ENCODE measurements at places on chromosomes 12 and 14.

DNA sequence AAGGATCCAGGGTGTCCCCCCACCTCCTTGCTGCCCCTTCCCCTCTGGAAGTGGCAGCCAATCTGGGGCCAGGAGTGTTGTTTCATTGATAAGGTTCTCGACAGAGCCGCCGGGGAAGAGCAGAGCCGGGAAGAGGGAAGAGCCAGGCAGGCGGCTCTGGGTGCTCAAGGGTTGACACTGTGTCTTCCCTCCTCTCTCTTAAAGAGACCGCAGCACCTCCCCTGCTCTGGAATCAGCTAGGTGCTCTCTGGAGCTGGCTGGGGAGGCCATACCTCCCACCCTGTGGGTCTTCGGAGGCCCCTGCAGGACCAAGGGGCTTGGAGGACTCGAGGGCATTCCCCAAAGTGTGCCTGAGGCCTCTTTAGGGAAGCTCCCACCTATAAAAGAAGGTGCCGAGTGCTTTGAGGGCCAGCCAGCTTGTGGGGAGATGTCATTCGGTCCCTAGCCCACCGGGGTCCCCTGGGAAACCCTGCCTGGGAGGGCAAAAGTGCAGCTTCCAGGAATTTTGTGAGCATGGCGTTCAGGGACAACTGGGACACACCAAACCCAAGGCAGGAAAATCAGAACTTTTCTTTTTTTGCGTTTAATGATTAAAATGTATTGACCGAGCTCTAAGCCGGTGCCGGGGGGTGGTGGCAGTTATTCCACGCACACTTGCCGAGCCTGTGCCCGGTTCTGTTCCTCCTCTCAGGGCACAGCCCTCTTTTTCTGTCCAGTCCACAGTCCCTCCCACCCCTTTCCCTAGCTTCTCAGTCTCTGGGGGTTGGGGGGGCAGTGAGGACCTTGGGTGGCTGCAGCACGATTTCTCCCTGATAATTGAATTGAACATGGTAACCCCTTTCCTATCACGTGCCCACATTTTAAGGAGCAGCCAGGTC lies 3.0 kb downstream of the SETD1B start:
- peak; percentile 64 for DNase-seq

- no peak for DNase-seq
These were observed 12.9 kb upstream of the NOPCHAP1 start for GRCh38 chr12:104973250-104973649.

DNA sequence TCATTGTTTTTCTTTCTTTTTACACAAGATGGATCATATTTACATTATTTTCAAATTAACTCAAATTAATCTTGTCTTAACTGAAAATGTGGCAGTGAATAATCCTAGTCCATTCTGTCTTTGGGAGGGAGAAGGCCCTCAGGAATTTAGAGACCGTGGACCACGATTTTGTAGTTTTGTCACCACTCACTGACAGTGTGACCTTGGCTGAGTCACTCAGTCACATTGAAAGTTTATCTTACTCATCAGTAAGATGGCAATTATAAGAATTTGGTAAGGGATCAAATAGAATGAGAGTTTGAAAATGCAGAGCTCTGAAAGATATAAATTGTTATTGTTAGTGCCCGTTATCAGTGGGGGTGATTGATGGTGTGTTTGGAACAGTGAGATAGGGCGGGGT lies 16.4 kb downstream of the FOXJ2 start:
- DNase-seq, result no peak

DNA sequence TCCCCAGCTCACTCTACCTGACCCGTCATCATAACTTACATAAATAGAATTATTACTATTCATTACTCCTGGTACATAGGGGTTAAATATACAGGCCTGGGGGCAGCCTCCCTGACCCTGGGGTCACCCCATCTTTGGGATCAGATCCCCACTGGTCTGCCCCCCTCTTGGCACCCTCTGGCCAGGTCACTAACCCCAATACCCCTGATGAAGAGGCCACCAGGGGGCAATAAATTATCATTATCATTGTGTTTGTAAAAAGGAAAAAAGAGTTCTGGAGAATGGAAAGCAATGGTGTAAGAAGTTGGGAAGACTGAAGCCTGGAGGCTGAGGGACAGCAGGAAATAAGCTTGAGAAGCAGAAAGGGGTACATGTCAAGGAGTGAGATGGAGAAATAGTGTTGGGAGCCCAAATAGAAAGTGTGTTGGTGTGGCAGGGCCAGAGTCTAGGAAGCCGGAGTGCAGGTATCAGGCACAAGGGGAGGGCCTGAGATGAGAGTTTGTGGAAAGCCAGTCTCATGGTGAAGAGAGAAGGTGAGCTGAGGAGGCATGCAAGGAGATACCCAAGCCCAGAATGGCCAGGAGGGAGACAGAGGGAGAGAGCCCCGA lies 6.1 kb upstream of the AAAS start:
- DNase-seq, result no peak

- DNase-seq, result no peak
These were observed 2.0 kb upstream of the PPP1CC start for GRCh38 chr12:110744601-110745264.

- DNase-seq, result no peak
These were observed 11.0 kb downstream of the LETMD1 start for GRCh38 chr12:51059086-51059485.

GRCh38 chr12:30902596-30902995 lies 24.0 kb upstream of the TSPAN11 start:
- no peak for DNase-seq

DNA sequence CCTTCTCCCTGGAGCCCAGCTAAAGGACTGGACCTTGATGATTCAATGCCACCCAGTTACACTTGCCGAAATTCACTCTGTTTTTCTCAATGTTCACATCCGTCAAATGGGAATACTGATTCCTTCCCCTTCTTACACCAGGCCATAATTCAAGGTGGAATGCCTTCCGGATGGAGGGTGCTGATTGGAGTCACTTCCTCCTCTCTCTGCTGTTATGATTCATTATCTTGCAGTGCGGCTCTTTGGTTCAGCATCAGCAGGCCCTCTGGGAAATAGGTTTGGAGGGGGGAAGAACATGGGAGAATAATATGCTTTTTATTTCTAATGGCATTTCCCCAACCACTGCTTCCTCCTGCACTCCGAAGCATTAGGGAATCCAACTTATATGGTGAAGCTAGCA lies 390.6 kb upstream of the TBX3 start:
- no peak for DNase-seq

GRCh38 chr14:87081004-87081403 lies 912.0 kb downstream of the GALC start:
- DNase-seq, result no peak

- no peak for DNase-seq
These were observed 44.9 kb upstream of the BCAT1 start for GRCh38 chr12:24993793-24994192.

DNA sequence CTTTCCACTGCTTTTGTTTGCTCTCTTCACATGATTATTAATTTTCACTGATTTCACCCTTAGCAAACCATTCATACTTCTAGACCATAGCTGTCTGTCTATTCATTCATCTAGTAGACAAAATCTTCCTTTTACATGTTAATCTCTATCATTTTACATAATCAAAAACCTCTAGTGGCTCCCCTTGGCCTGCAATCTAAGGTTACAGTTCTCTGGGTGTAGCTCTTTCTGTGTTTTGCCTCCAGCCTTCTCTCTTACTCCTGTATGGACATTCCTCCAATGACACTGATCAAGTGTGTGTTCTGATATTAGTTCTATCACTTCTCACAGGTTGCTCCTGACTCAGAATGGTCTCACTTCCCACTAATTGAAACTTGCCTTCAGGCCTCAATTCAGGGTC lies 56.4 kb downstream of the PRKCH start:
- DNase-seq, result no peak

GRCh38 chr14:93533842-93534241 lies 103.1 kb downstream of the UNC79 start:
- no peak for DNase-seq

DNA sequence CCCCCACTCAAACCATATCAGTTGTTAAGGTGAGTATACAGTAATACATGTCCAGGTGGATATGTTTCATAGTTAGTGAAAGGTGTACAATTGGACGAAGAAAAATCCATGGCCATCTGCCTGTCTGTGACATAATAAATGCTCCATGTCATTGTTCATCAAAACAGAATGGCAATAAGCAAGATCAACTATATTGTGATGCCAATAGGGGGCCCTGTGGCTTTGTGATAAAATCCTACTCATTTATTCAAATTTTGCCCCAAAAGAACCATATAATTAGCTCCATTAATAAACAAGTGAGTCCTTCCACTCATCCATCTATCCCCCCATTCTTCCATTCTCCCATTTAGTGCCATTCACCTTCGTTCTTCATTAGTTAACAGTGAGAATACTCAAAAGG lies 102.0 kb downstream of the MGST1 start:
- DNase-seq, result no peak

DNA sequence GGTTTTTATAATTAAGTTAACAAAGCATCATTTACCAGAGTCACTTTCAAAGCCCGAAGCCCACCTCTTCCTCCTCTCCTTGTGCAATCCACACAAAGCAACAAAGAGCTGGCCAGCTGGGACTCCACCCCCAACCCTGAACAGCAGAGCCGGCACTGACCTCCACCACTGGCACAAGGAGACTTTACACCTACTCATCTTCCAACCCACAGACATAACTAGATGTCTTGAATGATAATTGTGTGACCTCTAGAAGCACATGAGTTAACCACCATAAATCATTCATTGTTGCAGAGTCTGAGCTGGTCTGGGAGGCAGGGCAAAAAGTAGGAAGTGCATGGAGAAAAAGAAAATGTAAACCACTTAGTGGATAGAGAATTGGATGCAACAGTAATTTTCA lies 72.2 kb downstream of the ST8SIA1 start:
- peak; percentile 55 for DNase-seq

- DNase-seq, result no peak
These were observed 155.2 kb downstream of the TTC7B start for GRCh38 chr14:90660865-90661570.

DNA sequence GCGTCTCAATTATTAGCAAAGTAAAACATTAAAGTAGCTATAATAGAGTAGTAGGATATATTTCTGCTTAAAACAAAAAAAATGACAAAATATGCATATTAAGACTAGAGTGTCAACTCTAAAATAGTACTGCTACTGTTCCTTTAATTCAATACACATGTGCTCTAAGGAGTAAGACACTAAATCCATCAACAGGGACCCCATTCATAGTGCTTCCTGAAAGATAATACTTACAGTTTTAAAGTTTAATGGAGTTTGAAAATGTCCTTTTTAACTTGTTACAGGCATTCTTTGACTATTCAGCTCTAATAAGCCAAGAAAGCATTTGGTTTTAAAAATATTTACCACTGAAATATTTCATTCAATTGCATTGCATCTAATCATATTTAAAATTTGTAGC lies 145.2 kb downstream of the ADAMTS20 start:
- DNase-seq, result no peak

DNA sequence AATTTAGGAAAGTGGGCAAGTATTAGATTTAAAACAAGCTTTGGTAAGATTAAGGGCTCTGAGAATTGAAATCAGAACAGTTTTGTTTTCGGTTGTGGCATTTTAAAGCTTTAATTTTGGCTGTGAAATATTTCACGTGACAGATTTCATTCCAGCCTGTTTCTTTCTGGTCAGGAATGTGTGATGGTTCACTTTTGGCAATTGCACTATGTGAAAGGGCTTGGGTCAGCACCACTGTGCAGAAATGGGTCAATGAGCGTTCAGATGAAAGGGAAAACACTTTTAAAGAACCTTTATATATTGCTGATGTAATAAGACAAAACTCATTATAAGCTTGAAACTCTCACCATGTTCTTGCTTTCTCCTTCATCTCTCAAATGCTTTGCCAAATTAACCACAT lies 17.1 kb downstream of the NUBPL start:
- DNase-seq, result peak; percentile 2

DNA sequence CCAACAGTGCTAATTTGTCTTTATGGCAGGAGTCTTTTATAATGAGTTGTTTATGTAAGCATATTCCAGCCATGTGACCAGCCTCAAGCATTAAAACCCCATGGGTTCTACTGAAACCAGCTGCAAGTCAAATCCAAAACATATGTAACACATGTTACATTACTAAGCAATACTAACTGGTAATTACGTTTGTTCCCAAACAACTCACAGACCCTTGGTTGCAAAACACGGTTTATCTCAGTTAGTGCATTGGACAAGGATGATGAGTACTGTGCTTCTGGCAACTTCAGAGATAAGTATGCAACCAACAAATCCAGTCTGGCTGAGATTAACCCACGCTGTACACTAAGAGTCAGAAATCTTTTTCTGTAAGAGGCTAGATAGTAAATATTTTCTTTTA lies 110.1 kb upstream of the FAR2 start:
- DNase-seq, result no peak

DNA sequence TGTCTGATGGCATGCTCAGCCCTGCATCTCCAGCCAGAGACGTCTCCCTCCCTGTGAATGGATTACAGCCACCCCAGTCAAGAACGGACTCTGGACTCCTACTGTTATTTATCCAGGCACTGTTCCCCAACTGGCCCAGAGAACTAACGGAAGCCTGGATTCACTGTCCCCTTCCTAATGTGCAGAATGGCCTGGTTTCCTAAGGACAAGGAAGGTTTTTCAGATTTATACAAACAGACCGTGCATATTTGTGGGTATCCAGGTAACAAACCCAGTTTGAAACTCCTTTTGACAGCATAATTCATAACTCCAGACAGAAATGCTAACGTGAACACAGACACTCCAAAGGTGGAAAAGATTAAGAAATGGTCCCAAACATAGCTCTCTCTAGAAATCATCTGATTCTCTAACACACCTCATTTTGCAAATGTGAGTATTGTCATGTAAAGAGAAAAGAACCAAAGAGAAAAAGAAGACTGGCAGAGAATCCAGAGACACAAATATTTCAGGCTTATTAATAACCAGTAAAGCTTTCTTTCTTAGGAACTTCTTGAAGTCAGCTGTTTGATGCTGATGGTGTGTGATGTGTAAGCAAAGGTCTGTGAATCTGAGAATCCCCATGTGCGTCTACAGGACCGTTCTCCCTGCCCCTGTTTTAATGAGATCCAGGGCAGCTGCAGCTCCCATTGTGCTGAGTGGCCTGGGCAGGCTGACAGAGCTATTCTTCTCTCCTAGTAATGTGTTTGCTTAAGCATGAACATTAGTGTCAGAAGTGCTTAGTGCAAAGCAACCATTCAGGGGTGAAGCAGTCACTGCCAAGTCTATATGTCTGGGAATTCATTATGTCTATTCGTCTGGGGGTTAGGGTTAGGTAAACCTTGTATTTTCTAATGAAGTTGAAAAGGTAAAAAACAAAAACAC lies 86.8 kb upstream of the HIF1A start:
- DNase-seq, result peak; percentile 95

GRCh38 chr14:22786685-22787084 lies 20.2 kb downstream of the OXA1L start:
- DNase-seq, result no peak
